ENCODE measurements at places on chromosomes 2 and 18.

DNA sequence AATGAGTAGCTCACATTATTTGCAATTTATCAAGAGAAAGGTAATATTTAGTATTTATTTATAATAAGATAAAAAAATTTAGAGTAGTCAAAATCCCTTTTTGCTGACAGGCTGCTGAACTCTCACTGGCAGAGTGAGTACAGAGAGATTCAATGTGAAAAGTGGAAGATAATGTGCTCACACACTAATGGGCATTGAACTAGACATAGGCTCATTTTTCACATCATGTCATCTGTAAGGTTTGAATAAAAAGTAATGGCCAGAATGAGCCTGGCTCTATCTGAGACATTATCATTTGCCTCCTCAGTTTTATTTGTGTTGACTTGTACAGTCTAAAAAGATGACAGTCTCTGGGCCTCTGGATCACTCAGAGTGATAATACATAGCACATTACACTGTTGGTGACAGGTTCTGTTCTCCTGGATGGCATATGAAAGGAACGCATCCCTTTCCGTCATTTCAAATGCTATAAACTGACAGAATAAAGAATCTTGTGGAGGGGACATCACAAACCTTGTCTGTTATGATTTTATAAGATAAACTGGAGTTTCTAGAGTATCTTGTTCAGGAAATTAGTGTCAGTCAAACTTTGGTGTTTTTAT, 812.9 kb downstream of the NR4A2 start:
- no peak for DNase-seq

DNA sequence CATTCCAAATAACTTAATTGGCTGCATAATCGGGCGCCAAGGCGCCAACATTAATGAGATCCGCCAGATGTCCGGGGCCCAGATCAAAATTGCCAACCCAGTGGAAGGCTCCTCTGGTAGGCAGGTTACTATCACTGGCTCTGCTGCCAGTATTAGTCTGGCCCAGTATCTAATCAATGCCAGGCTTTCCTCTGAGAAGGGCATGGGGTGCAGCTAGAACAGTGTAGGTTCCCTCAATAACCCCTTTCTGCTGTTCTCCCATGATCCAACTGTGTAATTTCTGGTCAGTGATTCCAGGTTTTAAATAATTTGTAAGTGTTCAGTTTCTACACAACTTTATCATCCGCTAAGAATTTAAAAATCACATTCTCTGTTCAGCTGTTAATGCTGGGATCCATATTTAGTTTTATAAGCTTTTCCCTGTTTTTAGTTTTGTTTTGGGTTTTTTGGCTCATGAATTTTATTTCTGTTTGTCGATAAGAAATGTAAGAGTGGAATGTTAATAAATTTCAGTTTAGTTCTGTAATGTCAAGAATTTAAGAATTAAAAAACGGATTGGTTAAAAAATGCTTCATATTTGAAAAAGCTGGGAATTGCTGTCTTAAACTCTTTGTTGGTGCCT, 1.4 kb downstream of the PCBP1 start:
- DNase-seq: no peak

DNA sequence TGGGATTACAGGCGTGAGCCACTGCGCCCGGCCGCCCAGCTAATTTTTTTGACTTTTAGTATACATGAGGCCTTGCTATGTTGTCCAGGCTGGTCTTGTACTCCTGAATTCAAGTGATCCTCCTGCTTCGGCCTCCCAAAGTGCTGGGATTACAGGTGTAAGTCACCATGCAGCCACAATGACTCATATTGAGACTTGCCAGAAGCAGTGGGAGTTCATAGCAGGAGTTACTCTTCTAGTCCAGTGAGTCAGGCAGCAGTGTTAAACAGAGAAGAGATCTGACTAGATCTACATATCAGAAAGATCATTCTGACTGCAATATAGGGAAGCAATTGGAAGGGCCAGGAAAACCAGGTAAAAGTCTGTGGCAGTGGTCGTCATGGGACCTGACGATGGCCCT, 1.5 kb upstream of the FLACC1 start:
- DNase-seq: no peak

- no peak for DNase-seq
These were observed 12.4 kb downstream of the XIRP2 start for GRCh38 chr2:166900700-166901099.

DNA sequence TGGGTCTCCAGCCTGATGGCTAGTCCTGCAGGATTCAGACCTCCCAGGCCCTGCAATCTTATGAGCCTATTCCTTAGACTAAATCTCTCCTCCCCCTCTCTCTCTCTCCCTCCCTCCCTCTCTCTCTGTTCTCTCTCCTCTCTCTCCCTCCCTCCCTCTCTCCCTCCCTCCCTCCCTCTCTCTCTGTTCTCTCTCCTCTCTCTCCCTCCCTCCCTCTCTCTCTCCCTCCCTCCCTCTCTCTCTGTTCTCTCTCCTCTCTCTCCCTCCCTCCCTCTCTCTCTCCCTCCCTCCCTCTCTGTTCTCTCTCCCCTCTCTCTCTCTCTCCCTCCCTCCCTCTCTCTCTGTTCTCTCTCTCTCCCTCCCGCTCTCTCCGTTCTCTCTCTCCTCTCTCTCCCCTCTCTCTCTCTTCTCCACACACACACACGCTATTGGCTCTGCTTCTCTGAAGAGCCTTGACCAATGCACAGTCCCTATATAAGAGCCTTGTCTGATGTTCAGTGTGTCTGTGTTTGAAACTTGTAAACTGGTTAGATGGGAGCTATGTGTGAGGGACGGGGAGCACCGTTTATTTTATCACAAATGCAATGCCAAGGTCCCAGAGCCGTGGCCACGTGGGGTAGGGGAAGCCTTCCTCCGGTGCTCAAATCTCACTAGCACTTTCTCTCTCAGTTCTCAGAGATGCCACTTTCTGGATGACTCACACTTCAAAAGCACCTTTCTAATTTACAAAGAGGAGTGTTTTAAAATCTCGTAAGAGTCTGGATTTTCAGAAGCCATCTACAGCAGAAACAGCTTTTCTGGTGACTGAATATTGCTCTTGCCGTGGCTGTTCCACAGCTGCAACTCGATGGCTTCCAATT, 9.4 kb upstream of the PRLH start:
- no peak for DNase-seq

- no peak for DNase-seq
These were observed 548.0 kb downstream of the DCC start for GRCh38 chr18:52888014-52888413.

GRCh38 chr2:100984892-100985307, 17.2 kb upstream of the RPL31 start:
- DNase-seq: peak; percentile 78

All from activated naive CD8-positive, alpha-beta T cell treated with anti-CD3 and anti-CD28 coated beads, Interleukin-2, amount 10 ng/mL, durations not matched to agents 7 days and 5 days (primary cell).